ENCODE measurements at places on chromosomes 4 and X.

- DNase-seq: no peak
Observed at GRCh38 chr4:99961711-99962110, 11.6 kb upstream of the H2AZ1 start.

DNA sequence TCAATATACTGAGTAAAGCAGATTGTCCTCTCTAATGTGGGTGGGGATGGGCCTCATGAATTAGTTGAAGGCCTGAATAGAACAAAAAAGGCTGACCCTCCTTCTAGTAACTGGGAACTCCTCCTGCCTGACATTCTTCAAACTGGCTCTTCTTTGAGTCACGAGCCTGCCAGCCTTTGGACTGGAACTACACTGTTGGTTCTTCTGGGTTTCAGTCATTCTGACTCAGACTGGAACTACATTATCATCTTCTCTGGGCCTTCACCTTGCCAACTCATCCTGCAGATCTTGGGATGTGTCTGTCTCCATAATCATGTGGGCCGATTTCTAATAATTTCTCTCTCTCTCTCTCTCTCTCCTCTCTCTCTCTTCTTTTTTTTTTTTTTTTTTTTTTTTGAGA is 26.9 kb upstream of the CT47C1 start:
- no peak for DNase-seq

GRCh38 chrX:22689290-22689689 is 310.5 kb upstream of the DDX53 start:
- DNase-seq: no peak

- DNase-seq: no peak
Observed at GRCh38 chrX:49187028-49187394, 838 bp upstream of the PRICKLE3 start.

DNA sequence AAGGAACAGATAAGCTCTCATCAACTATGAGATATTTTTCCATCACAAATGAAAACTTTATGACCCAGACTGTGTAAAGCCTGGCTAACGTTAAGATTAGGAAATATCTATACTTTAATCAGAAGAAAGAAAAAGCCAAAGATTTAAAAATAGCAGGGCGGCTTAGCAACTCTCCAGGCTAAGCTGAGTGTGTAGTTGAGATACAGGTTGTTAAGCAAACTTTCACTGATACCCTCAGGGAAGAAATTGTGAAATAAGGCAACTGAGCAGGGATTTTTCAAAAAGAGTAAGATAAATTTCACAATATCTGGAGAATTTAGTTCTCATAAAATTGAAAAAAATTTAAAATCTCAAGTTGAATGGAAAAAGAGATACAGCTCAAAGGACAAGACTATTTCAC is 382.0 kb downstream of the RAPGEF2 start:
- no peak for DNase-seq

GRCh38 chr4:4430492-4431195 is 43.7 kb downstream of the NSG1 start:
- DNase-seq: no peak

GRCh38 chrX:662126-662525 is 31.5 kb downstream of the SHOX start:
- DNase-seq: no peak

DNA sequence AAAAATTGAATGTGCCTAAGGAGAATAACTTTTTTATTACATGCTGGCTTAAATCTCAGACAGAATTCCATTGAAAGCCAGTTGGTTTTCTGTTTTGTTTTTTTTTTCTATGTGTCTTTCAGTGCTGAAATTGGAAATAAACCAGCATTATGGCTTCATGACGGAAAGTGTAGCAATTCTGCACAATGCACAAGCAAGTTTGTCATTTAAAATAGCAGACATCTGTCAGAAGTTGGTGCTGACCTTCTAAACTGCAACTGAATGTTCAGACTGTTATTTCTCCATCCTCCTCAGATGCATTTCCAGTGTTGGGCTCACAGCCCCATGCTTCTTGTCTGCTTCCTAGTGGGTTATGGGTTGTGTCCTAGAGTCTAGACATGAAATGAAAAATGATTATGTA is 107.2 kb upstream of the LIMCH1 start:
- no peak for DNase-seq

GRCh38 chr4:10075953-10076391 is 40.6 kb downstream of the WDR1 start:
- no peak for DNase-seq

DNA sequence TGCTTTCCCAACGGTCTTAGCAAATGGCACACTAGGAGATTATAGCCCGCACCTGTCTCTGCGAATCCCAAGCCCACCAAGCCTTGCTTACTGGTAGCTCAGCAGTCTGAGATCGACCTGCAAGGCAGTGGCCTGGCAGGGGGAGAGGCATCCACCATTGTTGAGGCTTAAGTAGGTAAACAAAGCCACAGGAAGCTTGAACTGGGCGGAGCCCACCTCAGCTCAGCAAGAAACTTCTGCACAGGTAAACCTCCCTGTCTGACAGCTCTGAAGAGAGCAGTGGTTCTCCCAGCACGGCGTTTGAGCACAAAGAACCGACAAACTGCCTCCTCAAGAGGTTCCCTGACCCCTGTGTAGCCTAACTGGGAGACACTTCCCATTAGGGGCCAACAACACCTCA is 42.8 kb downstream of the BRWD3 start:
- no peak for DNase-seq

DNA sequence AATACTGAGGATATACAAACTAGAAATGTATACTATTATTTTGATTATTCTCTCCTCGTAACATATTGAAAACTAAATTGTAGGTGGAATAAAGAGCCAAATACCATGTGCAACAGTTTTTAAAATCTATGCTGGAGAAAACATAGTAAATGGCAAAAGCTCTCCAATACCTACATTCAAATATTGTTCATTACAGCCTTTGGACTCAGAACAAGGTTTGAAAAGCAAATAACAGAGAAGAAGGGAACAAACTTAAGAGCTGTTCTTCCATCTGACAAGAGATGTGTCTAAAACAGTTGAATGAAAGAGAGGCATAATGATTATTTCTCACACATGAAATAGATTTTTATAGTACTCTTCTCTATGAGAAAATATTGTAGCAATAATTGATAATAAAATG is 25.0 kb upstream of the UGT2B7 start:
- no peak for DNase-seq

DNA sequence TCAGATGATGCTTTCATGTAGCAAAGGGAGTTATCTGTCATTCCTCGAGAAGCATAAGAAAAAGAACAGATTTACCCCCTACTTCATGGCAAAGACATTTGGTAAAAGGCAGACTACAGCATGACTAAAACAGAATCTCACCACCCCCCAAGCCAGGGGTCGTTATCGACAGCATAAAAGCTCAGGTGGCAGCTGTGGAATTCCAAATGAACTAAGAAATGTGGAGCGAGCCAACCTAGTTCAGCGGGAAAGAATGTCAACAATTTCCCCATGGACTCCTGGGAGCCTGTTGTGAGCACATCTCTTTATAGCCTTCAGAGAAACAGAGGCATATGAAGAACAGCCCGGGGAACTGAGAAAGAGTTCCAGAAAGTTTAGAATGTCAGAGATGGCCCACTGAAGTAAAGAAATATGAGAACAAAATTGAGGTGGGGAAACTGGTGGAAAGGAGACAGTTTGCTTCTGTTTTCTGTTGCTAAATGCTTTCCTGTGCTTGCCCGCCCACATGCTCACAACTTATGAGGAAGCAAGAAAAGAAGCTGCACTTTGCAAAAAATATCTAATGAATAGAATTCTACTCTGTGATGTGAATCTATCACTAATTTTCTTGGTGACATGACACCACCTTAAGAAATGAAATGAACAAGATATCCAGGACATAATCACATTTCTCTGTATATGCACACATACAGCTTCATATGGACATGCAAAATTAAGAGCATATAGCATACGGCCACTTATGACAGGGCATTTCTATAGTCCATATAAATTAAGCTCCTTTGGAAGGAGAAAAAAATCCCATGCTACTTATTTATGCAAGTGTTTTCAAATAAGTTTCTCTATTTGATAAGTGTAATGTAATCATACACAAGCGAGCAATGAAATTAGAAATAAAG is 135.3 kb upstream of the MID1 start:
- no peak for DNase-seq

DNA sequence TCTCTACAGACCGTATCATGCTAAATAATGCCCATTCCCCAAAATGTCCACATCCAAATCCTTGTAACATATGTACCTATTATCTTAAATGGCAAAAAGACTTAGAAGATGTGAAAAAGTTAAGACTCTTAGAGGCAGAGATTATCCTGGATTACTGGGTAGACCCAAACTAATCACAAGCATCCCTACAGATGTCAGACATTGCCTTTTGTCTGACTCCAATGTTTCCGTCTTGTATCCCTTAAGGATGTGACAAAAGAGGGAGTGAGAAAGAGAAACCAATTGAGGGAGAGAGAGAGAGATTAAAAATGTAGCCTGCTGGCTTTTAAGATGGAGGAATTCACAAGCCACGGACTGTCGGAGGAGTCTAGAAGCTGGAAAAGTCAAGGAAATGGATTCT is 401.9 kb upstream of the FSTL5 start:
- DNase-seq: no peak

DNA sequence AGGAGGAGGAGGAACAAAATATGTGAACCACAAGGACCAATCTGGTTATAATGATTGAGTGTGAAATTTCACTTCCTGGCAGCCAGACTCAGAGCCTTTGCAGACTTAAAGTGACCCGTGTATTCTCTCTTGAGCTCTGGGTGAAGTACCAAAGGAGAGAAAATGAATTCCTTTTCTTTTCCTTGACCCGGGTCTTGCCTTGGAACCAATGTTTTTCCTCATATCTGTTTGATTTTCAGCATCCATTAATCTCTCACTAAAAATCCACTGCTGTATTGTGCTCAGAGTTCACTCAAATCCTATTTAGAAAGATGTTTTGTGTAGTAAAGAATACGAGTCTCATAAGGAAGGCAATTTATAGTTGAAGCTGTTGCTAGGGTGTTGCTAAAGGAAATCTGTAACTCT is 78.3 kb upstream of the C1QTNF7 start:
- no peak for DNase-seq

- peak; percentile 54 for DNase-seq
Observed at GRCh38 chr4:36990128-36990872, 254.2 kb upstream of the NWD2 start.

Data from GM06990 (cell line).